SJCRH30 (cell line): ENCODE measurements at places on chromosomes 5 and 9. TPM values are rescaled to one million over a fixed set of nuclear protein-coding genes. Genes with fewer than 3 reads are reported as not detected.

- H3K27ac ChIP-seq: no peak overlapping the region
- H3K27me3 ChIP-seq: no peaks in the 10 kb centered on the region
- no peaks in the 10 kb centered on the region for H3K4me1 ChIP-seq
- no peak for DNase-seq
- no peaks in the 10 kb centered on the region for H3K36me3 ChIP-seq
Observed at GRCh38 chr5:13378091-13378490, 566.4 kb downstream of the DNAH5 start.

DNA sequence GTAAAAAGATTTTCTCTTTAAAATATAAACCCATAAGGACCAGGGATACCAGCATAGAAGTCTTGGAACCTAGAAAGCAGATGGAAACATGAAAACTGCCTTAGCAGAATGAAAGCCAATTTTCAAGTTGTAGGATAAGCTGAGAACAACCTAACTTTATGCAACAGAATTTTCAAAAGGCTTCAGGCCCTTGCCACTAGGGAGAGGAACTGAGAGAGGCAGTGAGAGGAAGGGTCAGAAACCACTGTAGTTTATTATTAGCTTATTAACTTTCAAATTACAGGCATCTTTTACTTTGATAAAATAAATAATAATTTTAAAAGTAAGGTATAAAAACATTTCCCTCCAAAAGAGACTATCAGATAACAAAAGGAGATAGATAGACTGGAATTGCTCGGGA, 33.4 kb downstream of the FAM81B start:
- no peaks in the 10 kb centered on the region for H3K36me3 ChIP-seq
- DNase-seq: no peak
- no peak overlapping the region for H3K4me3 ChIP-seq
- no peak overlapping the region for H3K27ac ChIP-seq
- peaks cover 7% of the 10 kb centered on the region for H3K4me1 ChIP-seq

DNA sequence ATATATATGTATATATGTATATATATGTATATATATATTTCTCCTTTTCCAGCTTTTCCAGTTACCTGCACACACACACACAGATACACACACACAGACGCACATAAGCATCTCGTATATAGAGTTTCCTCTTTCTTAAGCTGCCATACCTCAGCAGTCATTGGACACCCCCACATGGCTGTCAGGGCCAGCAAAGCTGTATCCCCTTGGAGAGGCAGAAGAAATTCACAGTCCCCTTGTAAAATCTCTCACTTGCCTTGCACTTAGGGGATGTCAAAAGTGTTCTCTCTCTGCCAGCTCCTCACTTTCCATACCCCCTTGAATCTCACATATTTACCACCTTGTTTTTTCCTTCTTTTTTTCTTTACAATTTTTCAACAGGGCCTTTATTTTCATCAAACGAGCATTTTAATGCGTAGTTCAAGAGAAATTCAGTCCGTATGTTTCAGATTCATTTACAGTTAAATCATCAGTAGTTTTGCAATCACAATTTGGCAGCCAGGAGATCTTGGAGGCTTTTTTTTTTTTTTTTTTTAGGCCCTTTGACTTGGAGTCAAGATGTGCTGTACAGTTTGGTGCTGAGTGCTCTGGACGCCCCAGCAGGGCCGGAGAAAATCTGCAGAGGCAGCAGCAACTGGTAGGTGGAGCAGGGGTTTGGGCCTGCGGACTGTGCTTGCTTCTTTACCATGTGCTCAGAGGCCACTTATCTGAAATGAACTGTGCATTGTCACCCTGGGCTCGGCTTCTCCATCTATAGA, 244.9 kb upstream of the KLF4 start:
- no peak overlapping the region for H3K4me3 ChIP-seq
- no peaks in the 10 kb centered on the region for H3K27me3 ChIP-seq
- no peaks in the 10 kb centered on the region for H3K36me3 ChIP-seq
- DNase-seq: no peak
- H3K27ac ChIP-seq: no peak overlapping the region

DNA sequence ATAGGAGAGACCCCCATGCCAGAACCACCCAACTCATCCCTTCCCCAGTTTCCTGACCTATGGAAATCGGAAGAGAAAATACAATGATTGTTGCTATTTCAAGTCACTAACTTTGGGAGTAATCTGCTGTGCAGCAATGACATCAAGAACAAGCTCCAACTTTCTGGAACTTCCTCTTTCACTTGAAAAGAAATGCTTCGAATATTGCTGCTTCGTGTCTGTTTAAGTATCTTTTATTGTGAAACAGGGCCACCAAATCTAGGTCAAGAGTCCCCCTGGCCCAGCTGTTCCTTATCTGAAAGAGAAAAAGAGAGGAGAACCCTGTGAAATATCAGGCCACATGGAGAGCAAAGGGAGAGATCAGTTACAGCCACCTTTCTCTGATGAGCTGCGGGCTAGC, 59.4 kb upstream of the DNAH5 start:
- no peaks in the 10 kb centered on the region for H3K36me3 ChIP-seq
- H3K4me1 ChIP-seq: no peaks in the 10 kb centered on the region; the same call in 1 of the 2 replicates
- no peak for DNase-seq
- H3K27ac ChIP-seq: no peak overlapping the region
- no peak overlapping the region for H3K4me3 ChIP-seq

The RXFP3 gene
- not detected in 2 replicates for total RNA-seq

DNA sequence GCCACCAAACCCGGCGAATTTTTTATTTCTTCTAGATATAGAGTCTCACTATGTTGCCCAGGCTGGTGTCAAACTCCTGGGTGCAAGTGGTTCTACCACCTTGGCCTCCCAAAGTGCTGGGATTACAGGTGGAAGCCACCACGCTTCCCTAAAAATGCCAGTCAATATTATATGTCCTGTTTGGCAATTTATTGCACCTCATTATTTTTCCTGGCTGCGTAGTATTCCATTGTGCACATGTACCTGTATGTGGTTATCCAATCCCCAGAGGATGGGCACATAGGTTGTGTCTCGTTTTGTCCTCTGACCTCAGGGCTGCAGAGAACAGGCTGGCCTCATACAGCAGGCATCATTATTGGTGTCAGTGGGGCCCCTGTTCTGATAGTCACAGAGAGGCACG, 181.7 kb downstream of the C9orf50 start:
- H3K4me1 ChIP-seq: no peaks in the 10 kb centered on the region
- no peak for DNase-seq
- H3K27ac ChIP-seq: no peak overlapping the region
- no peaks in the 10 kb centered on the region for H3K36me3 ChIP-seq

The GPRIN1 gene
- 6.5 and 6.9 TPM in 2 replicates for total RNA-seq

DNA sequence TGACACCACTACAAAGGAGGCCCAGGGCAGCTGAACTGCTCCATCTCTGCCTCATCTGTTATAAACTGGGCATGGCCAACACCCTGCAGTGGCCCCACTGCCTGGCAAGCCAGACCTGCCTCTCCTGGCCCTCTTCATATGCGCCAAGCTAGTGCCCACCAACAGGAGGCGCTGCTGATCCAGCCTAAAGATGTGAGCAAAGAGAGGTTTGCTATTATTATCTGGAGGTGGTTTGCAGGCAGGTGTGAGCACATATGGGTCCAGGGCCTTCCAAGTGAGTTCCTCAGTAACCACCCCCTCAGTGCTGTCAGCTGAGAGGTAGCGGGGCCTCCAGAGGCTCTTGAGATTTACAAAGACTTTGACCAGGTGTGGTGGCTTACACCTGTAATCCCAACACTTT, 232.2 kb downstream of the SYK start:
- no peaks in the 10 kb centered on the region for H3K36me3 ChIP-seq
- peak; percentile 40 for DNase-seq
- H3K27me3 ChIP-seq: peaks cover 8% of the 10 kb centered on the region; the same call in 1 of the 2 replicates
- H3K4me1 ChIP-seq: peaks cover 13% of the 10 kb centered on the region
- H3K4me3 ChIP-seq: no peak overlapping the region
- H3K27ac ChIP-seq: no peak overlapping the region

GRCh38 chr9:123053046-123053445, 19.6 kb downstream of the GPR21 start:
- peaks cover 17% of the 10 kb centered on the region for H3K36me3 ChIP-seq
- H3K27me3 ChIP-seq: no peaks in the 10 kb centered on the region
- H3K27ac ChIP-seq: no peak overlapping the region
- no peaks in the 10 kb centered on the region; the same call in 1 of the 2 replicates for H3K4me1 ChIP-seq
- H3K4me3 ChIP-seq: no peak overlapping the region

DNA sequence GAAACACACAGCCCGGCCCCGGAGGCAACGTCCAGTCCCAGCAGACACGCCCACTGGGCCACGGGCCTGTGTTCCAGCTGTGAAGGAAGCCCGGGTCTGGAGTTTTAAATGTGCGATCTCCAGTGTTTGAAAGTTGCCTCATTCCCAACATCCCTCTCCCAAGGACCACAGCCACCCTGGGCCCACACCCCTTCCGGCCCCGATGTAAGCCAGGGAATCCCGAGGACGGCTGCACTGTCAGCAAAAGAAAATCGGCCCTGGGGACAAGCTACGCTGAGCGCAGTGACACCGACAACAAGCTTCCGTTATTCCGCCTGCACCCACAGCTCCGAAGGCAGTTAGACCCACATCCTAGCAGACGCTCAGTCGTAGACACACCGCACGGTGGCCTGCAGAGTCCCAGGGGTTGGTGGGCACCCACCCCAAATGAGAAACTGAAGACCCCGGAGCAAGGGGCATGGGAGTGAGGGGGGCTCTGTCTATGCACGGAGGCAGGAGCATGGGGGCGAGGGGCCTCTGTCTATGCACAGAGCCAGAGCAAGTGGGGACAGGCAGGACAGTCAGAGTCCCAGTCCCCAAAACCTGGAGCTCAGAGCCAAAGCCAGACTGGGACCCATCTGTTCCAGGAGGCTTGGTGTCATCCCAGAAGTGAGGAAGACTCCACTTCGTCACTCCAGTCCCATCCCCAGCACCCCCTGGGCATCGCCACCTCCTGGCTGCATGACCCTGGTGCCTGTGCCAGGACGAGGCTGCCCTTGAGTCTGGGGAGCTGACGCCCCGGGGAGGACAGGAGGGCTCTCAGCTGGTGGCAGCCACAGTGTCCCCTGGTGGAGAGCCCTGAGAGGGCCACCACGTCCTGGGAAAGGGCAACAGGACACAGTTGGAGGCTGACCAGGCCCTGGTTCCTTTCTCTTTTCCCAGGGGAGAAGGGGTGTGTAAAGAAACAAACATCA, 23.4 kb downstream of the GLT6D1 start:
- peaks cover 31% of the 10 kb centered on the region for H3K27me3 ChIP-seq
- H3K36me3 ChIP-seq: no peaks in the 10 kb centered on the region
- no peak overlapping the region for H3K4me3 ChIP-seq
- DNase-seq: peak; percentile 6

DNA sequence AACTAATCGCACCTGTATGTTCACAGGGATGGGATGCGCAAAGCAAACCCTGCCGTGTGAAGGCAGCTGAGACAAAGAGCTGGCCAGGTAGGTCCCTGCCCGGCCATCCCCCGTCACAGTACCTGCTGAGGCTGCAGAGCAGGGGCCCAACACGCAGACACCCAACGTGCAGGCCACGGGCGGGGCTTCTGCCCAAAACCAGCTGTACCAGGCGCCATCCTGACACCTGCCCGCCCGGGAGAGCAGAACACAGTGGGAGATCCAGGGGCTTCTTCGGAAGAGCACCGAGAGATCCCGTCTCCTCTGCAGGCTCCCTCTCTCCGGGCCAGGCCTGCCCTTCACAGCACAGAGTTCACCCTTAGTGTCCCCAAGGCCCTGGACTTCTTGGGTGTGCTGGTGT, 28.4 kb downstream of the ABO start:
- no peak for DNase-seq
- no peaks in the 10 kb centered on the region for H3K36me3 ChIP-seq
- H3K27me3 ChIP-seq: peaks cover 44% of the 10 kb centered on the region
- no peak overlapping the region for H3K4me3 ChIP-seq
- H3K4me1 ChIP-seq: no peaks in the 10 kb centered on the region

DNA sequence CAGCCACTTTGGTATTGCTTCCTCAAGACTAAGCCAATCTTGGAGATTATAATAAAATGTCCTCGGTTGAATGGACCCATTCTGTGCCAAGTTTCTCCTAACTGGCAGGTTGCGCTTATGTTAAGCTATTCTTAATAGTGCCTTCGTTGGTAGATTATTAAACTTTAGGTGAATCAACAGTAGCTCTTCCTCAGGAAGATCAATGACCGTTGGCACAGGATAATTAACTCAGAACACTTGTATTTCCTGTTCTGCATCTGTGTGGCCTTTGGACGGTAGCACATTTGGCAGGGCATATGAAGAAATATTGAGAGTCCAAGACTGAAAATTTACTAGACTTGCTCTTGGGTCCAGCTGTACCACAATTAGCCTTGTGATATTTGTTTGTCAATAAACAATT, 402.9 kb downstream of the MLLT3 start:
- H3K27ac ChIP-seq: no peak overlapping the region
- H3K4me3 ChIP-seq: no peak overlapping the region
- H3K27me3 ChIP-seq: no peaks in the 10 kb centered on the region
- no peaks in the 10 kb centered on the region for H3K36me3 ChIP-seq

DNA sequence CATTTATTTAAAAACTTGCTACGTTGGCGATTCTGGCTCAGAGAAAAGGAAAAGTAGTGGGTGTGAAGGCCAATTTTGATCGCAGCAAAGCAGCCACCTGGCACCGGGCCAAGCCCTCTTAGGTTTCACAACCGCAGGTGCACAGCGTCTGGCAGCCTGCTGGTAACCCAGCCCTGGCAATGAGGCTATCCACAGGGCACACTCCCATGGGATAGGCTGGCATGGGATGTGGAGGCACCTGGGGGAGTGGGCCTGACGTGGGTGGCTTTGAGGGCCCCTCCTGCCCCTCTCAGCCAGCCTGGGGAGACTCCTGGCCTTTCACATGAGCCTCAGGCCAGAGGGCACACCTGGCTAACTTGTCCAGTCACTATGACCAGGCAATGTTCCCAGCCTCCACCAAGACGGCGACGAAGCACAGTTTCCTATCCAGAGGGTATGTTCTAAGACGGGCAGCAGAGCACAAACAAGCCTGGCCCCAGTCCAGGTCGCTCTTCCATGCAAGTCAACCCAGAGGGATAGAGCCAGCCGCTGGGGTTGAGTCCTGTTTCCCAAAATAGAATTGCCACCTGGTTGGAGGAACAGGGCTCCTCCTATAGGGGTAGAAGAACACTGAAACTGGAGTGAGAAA, 19.0 kb downstream of the CMBL start:
- H3K27ac ChIP-seq: no peak overlapping the region
- no peaks in the 10 kb centered on the region for H3K36me3 ChIP-seq
- H3K4me1 ChIP-seq: no peaks in the 10 kb centered on the region
- H3K4me3 ChIP-seq: no peak overlapping the region
- peak; percentile 65 for DNase-seq

The BARHL1 gene
- not detected in 2 replicates for total RNA-seq

The GFI1B gene
- 0.13 and 0.53 TPM in 2 replicates for total RNA-seq

The DMXL1 gene
- 25.1 and 25.2 TPM in 2 replicates for total RNA-seq

The NR6A1 gene
- total RNA-seq: 5.1 and 6.0 TPM in 2 replicates

The COL15A1 gene
- total RNA-seq: 7.5 and 7.6 TPM in 2 replicates

GRCh38 chr5:6594066-6594465, 38.8 kb downstream of the NSUN2 start:
- no peaks in the 10 kb centered on the region for H3K27me3 ChIP-seq
- no peaks in the 10 kb centered on the region for H3K4me1 ChIP-seq
- H3K27ac ChIP-seq: no peak overlapping the region
- DNase-seq: no peak

DNA sequence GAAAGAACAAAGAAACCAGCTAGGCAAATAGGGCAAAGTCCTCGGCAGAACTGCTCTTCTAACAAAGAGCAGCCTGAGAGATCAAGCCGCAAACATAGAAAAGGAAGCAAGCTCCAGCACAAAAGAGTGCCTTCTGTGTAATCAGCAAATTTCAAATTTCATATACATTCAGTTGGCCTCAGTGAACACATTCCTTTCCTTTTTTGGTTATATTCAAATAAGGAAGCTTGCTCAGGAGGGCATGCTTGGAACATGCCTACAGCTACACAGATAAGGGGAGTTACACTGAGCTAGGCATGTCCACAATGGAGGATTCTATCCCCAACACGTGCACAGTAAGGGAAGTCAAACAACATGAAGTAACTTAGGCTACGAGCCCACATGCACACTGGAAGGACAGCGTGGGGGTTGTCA, 23.4 kb downstream of the IL33 start:
- H3K27ac ChIP-seq: no peak overlapping the region
- peaks cover 3% of the 10 kb centered on the region; the same call in 1 of the 2 replicates for H3K4me1 ChIP-seq
- no peak for DNase-seq
- no peaks in the 10 kb centered on the region for H3K27me3 ChIP-seq
- no peak overlapping the region for H3K4me3 ChIP-seq
